HT-29 (cell line): ENCODE measurements at places on chromosomes 5 and 9. TPM values are rescaled to one million over a fixed set of nuclear protein-coding genes. Genes with fewer than 3 reads are reported as not detected.

Gene IFNA7
- not detected in 2 replicates for total RNA-seq

Gene SPATA31C1
- not detected in 2 replicates for total RNA-seq

- no peak for DNase-seq
Observed at GRCh38 chr5:43420241-43420640, 8.1 kb upstream of the CCL28 start.

DNA sequence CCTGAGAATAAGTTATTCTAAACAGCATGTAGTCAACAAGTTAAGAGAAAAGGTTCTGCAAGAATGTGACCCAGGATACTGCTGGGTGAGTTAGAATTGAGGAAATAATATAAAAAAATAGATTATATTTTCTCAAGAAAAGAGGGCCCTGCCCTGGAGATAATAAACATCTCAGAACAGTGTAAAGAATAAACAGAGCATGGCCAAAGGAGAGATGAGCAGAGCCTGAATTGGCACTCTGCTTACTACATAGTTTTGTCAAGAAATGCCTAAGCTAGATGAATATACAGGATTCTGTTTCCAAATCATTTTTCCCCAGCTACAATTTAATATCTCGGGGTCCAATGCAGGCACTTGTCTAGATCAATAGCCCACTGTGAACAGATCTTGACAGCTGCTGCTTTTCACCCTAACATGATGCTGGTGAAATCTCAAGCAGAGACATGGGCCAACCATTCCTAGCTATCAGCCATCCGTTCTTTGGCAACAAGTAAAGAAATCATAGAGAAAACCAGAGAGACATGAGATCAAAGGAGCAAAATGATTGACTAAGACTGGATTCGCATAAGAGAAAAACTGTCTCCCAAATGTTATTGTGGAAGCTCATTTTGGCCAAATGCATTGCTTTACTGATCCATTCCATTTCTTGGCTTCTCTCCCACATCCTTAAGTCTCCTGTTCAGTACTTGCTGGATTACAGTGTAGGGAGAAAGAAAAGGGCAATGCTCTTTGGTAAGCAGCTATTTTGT, 173.2 kb downstream of the PRELID2 start:
- DNase-seq, result no peak

DNA sequence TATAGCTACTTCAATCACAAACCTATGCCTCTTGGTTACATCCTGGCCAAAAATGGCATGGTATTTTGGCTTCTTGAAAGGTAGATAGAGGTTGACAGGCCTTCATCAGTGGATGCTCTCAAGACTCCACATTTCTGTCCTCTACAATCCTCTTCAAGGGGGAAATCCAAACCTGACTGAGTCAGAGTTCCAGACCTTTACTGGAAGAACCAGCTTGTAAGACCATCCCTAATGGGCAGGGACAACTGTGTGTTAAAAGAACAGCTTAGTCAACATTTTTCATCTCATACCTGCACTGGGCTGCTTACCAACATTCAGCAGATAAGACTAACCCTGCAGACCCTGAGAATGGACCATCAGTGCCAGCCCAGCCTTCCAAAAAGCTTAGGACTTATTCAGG, 155.7 kb downstream of the CDK5RAP2 start:
- no peak for DNase-seq

DNA sequence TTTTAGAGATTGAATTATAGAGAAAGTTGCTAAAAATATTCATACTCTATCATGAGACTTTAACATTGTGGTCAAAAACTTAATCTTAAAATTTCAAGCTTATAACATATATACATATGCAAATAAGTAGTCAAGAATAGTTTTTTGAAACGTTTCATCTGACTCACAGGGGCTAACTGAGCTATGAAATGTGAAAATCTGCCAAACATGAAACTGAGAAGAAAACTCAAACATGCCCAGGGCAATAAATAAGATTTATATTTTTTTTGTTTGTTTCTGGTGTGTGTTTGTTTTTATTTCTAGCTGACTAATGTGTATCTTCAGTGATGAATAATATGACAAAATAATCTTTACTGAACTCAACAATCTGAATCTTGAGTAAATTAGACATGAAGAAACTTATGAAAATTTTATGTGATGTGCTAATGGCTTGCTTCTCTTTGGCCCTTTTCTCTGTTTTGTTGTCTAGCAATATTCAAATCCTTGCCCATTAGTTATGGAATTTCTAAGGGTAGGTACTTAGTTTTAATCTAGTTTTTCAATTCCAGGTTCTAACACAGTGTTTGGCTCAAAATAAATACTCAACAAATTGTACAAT, 99.9 kb downstream of the FAM174A start:
- no peak for DNase-seq

DNA sequence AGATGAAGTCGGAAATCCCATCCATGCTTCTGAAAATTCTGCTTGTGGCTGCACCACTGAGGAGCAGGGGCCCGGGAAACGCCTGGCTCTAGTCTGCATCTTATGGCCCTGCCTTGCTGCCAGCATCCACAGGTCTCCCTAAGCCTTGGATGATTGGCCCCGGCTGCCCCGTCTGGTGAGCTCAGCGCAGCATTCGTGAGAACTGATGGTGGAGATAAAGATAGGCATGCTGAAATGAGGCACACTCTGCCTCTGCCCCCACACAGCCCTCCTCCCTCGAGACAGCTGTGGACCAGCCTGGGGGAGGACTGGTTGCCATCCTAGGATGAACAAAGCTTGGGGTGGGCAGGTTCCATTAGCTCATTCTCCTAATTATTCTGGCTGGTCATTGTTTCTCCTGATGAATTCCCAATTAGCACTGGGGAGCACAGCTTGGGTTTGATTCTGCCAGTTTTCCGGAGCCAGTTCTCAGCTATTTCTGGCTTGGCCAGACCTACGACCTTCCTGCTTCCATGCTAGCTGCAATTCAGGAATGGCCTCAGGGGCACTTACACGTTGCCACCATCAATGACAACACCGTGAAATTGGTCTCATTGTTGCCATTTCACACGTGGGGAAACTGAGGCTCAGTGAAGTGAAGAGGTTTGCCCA, 62.8 kb upstream of the CPEB4 start:
- no peak for DNase-seq
